NCI-H748 treated with DMSO at 0.1 percent for 48 hours (cell line): ENCODE measurements at places on chromosomes 4 and X.

DNA sequence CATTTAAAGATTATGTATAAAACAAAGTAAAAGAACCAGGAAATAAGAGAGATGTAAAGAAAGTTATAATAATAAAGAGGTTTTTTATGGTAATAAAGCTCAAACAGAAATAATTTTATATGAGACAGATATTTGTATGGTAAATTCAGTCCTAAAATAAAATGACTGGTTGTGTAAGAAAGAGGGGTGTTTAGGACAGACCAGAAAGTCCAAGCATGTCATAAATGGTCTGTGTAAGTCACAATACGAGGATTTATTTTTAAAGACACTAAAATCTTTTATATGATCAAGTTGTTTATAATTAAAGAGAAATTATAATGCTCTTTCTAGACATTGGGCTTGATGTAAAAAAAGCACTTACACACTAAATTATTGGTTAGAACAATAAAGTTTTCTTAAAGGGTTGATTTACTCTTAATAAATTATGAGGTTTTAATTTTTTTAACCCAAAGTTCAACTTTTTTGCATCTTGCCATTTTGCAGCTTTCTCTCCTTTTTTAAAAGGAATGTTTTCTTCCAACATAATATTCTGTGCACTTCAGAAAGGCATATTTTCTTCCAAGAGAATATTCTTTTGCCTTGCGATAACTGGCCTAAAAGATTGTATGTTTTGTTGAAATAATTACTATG lies 61.9 kb upstream of the TCEAL2 start:
- DNase-seq, result no peak

GRCh38 chr4:100504086-100504874 lies 13.5 kb downstream of the EMCN start:
- no peak for DNase-seq

DNA sequence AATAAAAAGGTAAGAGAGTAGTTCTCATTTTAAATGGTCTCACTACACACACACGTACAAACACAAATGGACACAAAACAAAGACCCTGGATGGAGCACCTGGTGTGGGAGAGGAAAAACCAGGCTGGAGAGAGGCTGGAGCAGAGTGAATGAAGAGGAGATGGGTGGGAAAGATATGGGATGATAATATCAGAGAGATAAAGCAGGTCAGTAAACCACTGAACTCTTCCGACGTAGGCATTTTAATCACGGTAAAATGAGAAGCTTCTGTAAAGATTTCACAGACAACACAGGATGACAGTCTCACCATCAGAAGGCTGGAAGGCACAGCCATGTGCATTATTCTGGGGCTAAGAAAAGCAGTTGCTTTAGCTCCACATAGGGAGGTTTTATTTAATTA lies 532.8 kb downstream of the KCNIP4 start:
- no peak for DNase-seq

- peak; percentile 20 for DNase-seq
Measured at GRCh38 chrX:110853610-110854009, 58.0 kb upstream of the CHRDL1 start.

DNA sequence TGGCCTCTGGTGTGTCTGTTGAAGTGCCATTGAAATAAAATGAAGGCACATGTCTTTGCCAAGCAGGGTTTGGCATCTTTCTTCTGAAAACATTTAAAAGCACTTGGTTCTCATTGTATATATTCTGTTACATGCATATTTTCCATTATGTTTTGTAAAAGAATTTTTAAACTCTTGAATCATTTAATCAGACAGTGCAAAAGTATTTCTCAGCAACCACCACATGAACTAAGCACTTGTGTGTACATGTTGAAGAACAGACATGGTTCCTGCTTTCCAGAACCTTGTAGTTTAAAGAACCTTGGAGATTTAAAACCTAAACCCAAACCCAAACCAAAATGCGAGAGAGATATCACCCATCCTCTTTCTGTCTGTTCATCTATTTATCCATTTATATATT lies 220.3 kb upstream of the GIMD1 start:
- no peak for DNase-seq

GRCh38 chr4:115310641-115311040 lies 197.2 kb upstream of the NDST4 start:
- DNase-seq, result no peak

DNA sequence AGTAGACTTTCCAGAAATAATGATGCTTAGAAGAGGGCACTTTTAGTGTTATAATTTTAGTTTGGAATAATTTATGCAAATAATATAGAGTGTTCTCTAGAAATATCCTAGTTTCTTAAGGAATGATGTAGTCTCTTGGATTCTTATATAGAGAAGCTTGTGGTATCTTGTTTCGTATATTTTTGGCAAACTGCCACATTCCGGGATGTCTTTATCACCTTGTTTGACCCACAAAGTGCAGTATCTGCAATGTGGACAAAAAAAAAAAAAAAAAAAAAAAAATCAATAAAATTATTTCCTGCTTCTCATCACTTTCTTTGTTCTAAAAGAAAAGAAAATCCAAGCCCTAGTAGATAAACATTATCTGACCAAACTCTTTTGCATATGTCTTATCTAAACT lies 1577.7 kb upstream of the TENM3 start:
- peak; percentile 46 for DNase-seq

GRCh38 chr4:166400270-166400894 lies 527.3 kb downstream of the TLL1 start:
- peak; percentile 58 for DNase-seq

- DNase-seq, result no peak
Measured at GRCh38 chr4:40890764-40891163, 141.0 kb downstream of the NSUN7 start.

DNA sequence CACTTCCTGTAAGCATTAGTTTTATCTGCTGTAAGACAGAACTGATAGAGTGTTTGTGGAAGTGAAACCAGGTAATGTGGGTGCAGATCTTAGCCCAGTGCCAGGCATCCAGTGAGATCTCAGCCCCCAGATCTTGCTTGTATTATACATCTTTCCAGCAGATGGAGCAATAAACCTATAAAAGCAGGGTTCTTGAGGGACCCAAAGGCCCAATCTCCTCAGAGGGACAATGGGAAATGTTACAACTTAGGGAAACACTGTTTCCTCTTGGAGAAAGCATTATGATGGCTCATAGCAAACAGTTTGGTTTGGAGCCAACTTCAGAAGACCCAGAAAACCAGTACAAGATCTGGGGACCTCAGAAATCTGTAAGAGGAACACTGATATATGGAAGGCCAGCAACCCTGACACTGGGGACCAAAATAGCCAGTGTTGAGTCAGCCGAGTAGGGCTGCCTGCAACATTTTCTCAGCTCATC lies 206.3 kb downstream of the SLC7A11 start:
- peak; percentile 15 for DNase-seq

- peak; percentile 17 for DNase-seq
Measured at GRCh38 chrX:143648705-143649104, 12.8 kb upstream of the SLITRK4 start.
